Head of caudate nucleus (tissue), 42 donors: ENCODE measurements at places on chromosomes 7 and 10.

GRCh38 chr10:110215286-110216170, 8.1 kb downstream of the MXI1 start:
- no peak for DNase-seq

DNA sequence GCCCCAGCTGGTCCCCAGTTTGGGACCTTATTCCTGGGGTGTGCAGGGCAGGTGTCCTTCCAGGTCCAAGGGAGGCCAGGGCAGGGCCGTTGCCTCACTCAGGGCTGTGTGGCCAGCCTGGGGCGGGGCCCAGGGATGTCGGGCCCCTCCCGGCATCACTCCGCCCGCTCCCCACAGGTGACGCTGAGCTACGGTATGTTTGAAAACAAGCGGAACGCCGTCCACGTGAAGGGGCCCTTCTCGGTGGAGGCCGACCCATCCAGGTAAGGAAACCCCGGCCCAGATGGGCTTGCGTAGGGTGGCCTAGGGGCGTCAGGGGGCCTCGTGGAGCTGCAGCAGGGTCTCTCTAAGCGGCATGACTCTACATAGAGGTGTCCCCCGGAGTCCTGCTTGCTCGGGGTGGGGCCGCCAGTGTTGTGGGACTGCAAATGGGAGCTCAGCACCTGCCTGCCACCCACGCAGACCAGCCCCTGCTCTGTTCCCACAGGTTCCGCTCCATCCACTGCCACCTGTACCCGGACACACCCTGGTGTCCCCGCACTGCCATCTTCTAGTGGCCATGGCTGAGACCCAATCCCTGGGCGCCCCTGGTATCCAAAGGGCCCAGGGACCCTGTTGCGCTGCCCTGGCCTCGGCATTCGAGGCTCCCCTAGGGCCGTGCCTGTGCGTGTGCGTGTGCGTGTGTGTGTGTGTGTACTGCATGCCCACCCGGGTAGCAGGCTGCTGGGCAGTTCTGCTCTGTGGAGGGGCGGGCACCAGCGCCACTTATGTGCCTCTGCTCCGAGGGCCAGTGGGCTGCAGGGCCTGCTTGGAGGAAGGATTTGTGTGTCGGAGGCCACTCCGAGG, 7.3 kb downstream of the LFNG start:
- no peak for DNase-seq

DNA sequence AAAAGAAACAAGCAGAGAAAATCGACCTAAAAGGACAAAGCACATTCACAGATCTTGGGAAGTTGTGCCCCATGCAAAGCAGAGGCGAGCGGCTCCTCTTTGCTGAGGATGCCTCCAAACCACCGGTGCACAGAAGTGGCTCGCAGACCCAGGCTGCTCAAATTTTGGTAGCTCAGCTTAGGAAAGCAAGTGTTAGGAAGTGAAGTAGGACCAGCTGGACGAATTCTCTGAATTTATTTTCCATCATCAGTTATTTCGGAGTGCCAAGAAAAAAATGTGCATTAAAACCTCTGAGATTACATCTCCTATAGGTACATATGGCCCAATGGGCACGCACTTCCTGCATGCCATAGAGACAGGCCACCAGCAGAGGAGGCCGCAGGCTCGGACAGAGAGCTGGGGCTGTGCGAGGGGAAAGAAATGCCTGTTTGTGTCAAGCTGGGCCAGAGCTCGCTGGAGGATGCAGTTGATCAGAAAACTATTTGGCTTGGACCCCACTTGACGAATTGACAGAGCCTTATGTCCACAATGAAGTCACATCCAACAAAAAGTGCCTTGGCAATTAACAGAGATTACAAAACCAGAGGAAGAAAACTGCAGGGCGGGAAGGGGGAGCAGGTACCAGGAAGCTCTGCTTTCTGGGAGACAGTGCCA, 122.3 kb upstream of the LYZL2 start:
- peak; percentile 65 for DNase-seq

DNA sequence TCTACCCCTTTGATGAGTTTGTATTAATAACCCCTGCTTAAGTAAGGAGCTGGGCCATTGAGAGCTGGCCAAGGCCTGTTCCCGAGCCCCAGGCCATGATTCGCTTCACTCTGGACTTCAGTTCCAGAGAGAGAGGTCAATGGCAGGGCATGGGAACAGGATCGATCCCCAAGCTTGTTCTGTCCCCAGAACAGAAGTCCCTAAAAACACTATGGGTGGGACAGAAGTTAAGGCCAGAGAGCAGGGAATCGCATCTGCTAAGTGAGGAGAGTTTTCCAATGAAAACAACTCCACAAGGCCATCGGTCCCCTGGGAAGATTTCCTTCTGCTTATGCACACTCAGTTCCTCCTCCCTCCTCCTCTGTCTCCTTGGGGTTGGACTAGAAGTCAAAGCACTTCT, 159.6 kb downstream of the LSM5 start:
- no peak for DNase-seq

DNA sequence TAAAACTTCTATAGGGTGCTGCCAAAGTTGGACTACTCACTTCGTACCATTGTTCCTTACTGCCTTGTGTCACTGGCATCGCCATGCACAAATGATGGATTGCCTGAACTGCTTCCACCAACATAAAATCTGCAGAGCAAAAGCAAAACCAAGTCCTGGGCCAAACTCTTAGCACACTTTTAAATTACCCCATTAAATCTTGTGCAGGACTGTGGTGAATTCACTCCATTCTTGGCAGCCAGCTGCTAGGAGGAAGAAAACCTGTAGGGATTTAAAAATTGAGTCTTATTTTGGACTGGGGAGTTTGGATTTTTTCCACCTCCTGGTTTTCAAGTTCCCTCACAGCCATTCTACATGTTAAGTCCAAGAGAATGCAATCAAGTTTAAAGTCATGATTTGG, 646.9 kb downstream of the SORCS3 start:
- no peak for DNase-seq

DNA sequence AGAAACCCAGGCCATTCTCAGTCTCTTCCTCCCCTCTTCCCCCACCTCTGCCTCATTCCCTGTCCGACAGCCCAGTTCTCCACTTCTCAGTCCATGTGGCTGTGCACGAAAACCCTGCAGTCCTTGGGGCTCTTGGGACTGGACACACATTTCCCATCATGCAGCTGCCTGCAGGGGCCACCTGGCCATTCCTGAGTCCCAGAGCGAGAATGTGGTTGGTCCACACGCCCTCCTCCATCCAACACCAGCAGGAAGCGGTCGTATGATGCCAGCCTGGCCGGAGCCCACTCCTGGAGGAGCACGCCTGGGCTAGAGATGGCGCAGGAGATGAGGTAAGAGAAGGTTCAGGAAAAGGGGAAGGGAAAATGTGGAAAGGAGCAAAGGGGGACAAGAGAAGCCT, 222.5 kb downstream of the USP6NL start:
- no peak for DNase-seq

DNA sequence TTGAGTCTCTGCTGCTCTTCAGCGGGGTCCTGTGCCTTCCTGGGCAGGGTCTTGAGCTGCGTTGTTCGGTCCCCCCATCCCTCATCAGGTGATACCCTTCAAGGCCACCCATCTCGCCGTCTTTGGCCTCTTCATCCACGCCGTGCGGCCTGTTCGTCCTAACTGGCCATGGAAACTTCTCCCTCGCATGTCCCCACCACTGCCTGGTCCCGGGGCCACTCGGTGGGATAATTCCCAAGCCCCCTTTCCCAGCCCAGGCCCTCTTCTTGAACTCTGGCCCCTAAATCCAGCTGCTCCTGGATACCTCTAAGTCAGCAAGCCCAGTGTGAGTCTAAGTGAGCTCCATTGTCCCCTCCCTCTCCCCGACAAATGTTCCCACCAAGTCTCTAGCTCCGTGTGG, 74.5 kb downstream of the CAMK1D start:
- no peak for DNase-seq

GRCh38 chr7:112080978-112081377, 125.2 kb downstream of the DOCK4 start:
- DNase-seq = no peak

DNA sequence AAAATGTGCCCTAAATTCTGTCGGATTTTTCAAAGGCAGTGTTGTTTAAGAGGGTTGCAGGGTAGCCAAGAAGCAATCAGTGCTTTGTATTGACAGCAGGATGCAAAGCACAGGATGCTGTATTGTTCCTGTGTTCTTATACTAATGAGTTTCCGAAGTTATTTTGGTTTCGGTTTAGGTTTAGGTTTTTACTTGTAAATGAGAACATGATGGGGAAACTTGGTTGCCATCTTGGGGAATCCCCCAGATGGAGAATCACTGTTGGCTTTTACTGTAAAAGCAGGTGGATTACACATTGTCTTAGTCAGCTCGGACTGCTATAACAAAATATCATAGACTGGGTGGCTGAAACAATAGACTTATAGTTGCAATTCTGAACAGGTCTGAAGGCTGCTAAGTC, 72.1 kb downstream of the INHBA start:
- no peak for DNase-seq

- DNase-seq = no peak
These were observed 70.9 kb downstream of the HHEX start for GRCh38 chr10:92760609-92761008.

DNA sequence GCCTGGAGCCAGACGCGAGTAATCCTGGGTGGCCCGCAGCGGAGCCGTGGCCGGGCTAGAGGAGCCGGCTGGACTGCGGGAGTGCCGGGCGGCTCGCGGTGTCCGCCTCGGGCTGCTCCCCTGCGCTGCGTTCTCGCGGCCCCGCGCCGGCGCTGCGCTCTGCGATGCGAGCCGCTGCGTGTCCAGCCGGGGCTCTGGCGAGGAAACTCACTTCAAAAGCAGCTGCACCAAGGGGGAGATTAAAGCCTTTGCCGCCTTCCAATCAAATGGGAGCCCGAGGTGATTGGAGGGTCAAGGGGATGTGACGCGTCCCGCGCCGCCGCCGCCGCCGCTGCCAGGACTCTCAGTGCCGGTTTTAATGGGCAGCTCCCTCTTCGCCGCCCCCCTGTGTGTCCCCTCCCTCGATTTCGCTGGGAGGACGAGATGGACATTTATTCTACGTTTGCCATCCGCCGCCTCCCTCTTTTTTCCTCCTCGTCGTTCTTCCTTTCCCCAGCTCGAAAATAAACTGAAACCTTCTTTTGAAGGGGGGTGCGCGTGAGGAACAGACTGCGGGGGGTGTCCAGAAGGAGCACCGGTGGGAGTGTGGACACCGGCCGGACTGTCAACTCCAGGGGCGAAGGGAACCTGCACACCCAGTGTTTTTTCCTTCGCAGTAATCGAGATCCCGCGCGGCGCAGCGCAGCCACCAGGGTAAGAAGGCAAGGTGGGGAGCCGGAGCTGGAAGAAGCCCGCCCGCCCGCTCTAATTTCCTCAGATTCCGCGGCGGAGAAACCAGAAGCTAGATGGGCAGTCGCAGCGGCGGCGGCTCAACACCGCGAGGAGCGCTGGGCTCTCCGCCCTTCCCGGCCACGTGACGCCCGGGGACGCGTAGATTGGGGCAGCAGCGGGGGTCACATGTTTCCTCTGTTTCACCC, at the start of gene ZNF503:
Gene ZNF503 (minus strand): TSS at position 196 of the 917 bp plus-strand sequence. CDS start 345 bp downstream, outside the sequence.
- peak; percentile 92 for DNase-seq

DNA sequence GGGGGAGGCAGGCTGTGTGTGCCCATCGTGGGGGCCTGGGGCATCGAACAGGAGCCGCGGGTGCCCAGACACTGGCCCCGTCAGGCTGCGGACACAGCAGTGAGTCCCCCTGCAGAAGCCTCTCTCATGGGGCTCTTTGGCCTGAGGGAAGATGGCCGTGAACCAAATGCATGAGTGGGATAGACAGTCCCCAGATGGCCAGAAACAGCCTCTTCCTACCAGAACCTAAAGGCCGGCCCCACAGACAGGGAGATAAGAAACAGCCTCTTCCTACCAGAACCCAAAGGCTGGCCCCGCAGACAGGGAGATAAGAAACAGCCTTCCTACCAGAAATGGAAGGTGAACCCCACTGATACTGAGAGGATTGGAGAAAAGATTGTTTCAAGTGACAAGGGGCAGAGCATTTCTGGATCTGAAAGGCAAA, 16.6 kb downstream of the IDI2 start:
- no peak for DNase-seq

DNA sequence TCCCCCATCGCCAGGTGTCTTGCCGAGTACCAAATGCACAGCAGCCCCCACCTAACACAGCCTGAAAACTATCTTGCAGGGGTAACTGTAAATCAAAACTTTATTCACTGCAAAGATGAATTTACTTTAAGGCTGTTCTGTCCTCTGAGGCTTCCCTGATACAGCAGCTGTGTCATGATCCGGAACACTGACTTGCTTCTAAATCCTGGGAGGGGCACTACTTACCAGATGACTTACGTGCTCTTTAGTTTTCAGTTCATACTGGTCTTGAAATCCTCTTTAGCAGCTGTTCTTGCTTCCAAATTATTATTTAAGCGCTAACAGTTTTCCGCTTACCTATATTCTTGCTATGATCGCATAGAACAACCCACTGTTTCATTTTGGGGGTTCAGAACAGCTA, 4.9 kb downstream of the DYNC1I1 start:
- DNase-seq = no peak

DNA sequence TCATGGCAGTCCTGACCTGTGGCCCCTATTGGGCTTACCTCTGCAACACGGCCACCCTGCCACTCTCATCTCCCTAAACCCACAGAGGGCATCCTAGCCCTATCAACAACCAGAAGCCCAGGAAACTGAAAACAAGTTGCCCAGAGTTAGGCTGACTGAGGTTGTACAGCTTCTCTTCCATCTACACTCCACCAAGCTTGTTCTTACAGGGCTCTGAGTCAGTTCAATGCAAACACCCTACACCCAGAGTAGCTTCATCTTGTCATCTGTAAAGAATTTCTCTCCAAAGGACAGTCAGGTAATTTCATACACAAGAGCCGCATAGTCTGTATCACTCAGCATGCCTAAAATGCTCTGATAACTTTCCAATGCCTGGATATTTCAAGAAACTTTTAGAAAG, 175.4 kb downstream of the ARID5B start:
- no peak for DNase-seq

- DNase-seq = no peak
These were observed 16.8 kb downstream of the VIM start for GRCh38 chr10:17244700-17245365.

- peak; percentile 26 for DNase-seq
These were observed 283.7 kb downstream of the ZEB1 start for GRCh38 chr10:31602541-31603234.

GRCh38 chr10:66680886-66681285, 244.9 kb upstream of the LRRTM3 start:
- no peak for DNase-seq

DNA sequence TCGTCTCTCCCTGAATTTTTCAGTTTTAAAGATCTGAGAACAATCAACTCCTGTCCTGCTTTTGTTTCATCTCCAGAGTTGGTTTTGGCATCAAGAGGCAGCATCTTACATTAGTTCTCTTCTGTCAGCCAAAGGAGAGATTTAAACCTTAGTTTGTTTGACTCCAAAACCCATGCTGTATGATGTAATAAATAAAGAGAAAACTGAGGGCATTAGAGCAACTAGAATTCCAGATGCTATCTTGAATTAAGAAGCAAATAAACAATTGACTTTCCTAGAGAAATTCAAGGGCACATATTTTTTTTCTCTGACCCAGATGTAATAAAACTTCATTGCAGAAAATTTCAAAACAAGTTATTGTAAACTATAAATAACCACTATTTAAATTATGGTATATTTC, 54.4 kb downstream of the INHBA start:
- no peak for DNase-seq

GRCh38 chr10:73887294-73888039, 13.1 kb upstream of the CAMK2G start:
- DNase-seq = peak; percentile 63

- no peak for DNase-seq
These were observed 7.5 kb upstream of the DNAJC1 start for GRCh38 chr10:22010973-22011408.

- DNase-seq = no peak
These were observed 61.9 kb downstream of the CACUL1 start for GRCh38 chr10:118692872-118693271.

GRCh38 chr7:112905950-112906349, 115.8 kb upstream of the TMEM168 start:
- DNase-seq = no peak
